ENCODE measurements at places on chromosomes 3 and 15.

- DNase-seq, result peak; percentile 4
These were observed 407.4 kb downstream of the RSL24D1 start for GRCh38 chr15:54789376-54789775.

- peak; percentile 29 for DNase-seq
These were observed 103.5 kb downstream of the CD47 start for GRCh38 chr3:107987036-107987939.

DNA sequence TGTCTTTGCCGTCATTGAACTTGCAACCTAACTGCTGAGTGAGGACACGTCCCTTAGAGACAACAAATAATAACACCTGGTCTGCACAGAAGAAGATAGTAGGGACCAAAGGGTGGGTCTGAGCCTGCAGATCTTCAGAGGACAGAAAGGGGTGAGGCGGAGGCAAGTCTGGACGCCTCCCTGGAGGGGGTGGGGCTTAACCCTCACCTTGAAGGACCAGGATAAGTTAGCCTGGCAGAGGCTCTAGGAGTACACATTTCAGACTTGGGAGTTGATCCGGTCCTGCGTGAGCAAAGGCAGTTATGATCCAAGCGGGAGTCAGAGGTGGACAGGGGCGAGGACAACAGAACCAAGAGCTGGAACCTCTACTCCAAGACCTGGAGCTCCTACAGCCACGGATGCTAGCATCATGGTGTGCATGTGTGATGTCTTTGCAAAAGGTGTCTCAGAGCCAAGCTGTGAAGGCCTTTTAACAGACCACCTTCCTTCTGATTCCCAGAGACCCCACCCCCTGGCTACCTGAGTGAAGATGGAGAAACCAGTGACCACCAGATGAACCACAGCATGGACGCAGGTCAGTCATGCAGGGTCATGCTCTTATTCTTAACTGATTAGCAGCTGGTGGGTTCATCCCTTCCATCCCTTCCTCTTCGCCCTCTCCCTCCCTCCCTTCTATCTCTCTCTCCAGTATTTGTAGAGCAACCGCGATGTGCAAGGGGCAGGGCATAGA lies 88.0 kb downstream of the AAGAB start:
- no peak for DNase-seq

GRCh38 chr3:3107858-3108257 lies 2.3 kb downstream of the IL5RA start:
- no peak for DNase-seq

GRCh38 chr3:118641608-118642007 lies 393.0 kb downstream of the IGSF11 start:
- DNase-seq, result no peak

- DNase-seq, result no peak
These were observed 84.1 kb downstream of the ST6GAL1 start for GRCh38 chr3:187014417-187014864.

DNA sequence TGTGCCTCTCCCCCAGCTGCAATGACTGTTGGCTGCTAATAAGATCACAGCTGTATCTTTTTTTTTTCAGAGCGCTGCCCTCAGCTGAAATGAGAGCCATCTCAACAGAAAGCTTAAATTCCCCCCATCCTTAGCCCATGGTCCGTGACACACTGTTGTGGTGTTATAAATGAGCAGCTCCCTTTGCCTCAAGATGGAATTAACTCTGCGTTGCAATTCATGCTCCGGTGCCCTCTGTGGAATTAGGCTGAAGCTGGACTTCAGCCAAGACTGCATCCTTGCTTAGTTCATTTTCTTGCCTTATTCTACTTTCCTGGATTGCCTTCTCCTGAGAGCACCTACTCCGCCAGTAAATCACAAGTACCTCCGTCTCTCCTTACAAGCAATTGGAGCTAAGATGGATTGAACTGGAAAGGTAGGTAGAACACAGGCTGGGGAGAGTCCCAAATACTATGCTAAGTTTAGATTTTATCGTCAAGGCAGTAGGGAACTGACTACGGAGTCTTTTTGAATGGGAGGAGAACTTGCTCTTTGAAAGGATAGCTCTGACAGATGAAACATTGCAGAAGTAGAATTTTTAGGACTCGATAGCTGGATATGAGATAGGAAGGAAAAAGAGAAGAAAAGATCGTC lies 39.0 kb upstream of the THRB start:
- DNase-seq, result no peak

GRCh38 chr3:150744041-150744918 lies 18.7 kb downstream of the SIAH2 start:
- DNase-seq, result no peak

DNA sequence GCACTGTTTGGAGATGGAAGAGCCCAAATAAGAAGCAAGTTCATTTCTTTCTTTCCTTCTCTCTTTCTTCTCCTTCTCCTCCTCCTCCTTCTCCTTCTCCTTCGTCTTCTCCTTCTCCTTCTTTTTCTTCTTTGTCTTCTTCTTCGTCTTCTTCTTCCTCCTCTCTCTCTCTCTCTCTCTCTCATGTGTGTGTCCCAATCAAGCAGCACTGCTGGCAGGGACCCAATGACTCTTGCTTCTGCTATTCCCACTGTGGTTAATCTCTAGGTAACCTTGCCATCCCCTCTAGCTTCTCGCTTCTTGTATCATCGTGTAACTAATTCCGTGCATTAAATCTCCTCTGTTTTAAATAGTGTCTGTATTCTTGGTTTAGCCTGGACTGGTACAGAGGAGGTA lies 26.1 kb upstream of the ZNF280D start:
- no peak for DNase-seq

- no peak for DNase-seq
These were observed 60.0 kb downstream of the NR1I2 start for GRCh38 chr3:119841808-119842471.

GRCh38 chr15:73932381-73933191 lies 6.3 kb downstream of the LOXL1 start:
- DNase-seq, result no peak

GRCh38 chr15:56967336-56967735 lies 48.9 kb downstream of the TCF12 start:
- no peak for DNase-seq

DNA sequence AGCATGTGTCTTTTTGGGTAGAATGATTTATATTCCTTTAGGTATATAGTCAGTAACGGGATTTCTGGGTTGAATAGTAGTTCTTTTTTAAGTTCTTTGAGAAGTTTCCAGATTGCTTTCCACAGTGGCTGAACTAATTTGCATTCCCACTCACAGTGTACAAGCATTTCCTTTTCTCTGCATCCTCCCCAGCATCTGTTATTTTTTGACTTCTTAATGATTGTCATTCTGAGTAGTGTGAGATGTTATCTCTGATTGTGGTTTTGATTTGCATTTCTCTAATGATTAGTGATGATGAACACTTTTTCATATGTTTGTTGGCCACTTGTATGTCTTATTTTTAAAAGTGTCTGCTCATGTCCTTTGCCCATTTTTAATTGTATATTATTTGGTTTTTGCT lies 337.6 kb downstream of the EFHB start:
- no peak for DNase-seq

GRCh38 chr3:159151130-159151529 lies 349.3 kb downstream of the MFSD1 start:
- no peak for DNase-seq

DNA sequence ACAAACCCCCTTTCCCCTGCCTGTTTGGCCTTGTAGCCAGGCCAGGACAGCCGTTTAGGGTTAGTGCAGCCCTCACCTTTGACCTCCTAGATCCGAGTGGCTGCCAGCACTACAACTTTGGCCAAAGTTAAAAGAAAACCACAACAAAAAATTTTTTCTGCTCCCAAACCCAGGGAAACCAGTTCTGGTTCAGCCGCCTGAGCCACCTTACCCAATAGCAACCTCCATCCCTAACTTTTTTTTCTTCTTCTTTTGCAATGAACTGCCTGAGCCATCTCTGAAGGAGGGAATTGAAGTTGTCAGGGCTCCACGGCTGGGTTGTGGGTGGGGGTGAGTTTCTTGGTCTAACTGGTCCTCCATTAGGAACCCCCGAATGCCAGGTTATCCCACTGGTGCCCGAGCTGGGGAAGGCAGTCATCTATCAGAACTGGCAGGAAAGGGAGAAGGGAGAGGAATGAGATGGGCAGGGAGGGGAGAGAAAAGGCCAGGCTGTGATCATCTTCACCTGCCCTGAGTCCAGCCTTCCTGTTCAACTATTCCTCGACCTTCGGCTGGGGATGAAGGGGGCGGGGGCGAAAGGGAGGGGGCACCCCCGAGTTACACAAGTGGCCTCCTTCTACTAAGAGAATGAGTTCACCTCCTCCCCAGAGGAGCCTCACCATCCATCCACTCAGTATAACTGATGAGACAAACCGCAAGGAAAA lies 6.2 kb upstream of the NR2F2 start:
- no peak for DNase-seq

GRCh38 chr15:56964182-56964581 lies 45.7 kb downstream of the TCF12 start:
- no peak for DNase-seq

GRCh38 chr3:191412759-191413158 lies 48.2 kb upstream of the PYDC2 start:
- no peak for DNase-seq

GRCh38 chr3:107739227-107739626 lies 216.5 kb downstream of the BBX start:
- DNase-seq, result no peak

GRCh38 chr15:72047020-72047419 lies 70.9 kb downstream of the MYO9A start:
- DNase-seq, result no peak

GRCh38 chr15:42919308-42919707 lies 1.3 kb downstream of the TTBK2 start:
- no peak for DNase-seq

DNA sequence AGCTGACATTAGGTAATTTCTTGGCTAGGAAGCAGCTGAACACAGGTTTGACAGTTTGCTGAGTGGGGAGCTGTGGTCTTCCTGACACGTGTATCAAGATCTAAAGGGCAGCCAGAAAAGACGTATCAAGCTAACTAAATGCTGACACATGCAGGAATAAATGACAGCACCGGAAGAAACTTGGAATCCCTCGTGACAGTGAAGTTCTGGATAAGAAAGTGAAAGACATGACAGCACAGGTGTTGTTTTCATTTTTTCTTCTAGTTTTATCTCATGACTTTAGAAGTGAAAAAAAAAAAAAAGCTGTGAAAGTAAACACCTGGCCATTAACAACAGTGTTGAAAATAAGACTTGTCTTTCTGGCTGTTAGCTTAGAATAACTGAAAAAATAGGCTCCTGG lies 48.7 kb downstream of the FGF7 start:
- no peak for DNase-seq

GRCh38 chr15:26790118-26790517 lies 17.3 kb upstream of the GABRB3 start:
- no peak for DNase-seq

GRCh38 chr3:55446850-55447249 lies 40.3 kb downstream of the WNT5A start:
- no peak for DNase-seq

DNA sequence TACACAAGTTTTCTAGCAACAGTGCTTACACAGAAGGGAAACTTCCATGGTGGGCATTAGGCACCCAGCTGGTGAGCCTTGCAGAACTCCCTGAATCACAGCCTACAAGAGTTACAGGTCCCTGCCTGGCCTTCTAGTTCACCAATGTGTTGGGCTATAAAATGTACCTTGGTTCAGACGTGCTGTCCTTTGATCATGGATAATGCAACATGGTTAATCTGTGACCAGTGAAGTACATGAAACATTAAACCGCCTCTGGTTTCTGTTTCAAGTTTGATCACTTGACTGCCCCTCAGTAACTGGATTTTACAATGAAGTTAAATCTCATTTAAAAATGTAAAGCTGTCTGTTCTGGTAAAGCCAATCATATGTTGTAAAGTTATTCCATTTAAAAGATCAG lies 51.8 kb downstream of the FMN1 start:
- DNase-seq, result no peak

GRCh38 chr15:63953524-63953923 lies 92.8 kb downstream of the DAPK2 start:
- no peak for DNase-seq

- no peak for DNase-seq
These were observed 28.7 kb upstream of the GBE1 start for GRCh38 chr3:81790117-81790516.

DNA sequence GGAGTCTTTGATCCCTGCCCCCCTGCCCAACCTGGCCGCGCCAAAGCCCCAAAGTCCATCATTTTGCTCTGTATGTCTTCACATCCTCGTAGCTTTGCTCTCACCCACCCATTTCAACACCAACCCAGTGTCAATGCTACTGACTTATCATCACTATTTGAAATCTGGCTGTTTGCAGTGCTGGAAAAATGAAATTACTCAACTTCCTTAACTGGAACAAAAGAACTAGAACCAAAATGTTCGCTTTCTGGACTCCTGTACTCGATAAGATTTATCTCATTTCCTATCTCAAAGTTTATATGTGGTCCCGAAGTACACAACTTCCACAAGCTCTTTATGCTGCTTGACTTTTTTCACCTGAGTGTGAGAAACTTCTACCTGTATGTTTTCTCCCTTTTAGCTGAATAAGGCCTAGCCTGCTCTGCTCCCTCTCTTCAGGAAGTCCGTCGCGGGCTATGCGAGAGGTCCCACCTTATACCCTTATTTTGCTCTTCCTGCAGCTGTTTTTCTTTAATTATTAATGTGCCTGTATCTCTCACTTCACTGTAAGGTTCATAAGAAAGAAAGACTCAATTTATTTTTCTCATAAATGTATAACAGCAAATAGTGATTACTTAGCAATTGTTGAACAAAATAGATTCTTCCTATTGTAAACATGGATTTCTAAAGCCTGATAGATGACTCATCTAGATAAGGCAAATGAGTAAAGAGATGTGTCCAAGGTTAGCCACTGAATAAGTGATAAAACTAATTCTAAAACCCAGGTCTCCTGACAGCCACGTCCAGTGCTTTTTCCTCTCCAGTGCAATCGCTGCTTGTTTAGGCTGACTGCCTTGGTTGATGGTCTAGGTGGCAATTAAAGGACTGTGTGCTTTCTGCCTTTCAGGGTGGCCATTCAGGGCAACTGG lies 464.1 kb upstream of the TPRG1 start:
- DNase-seq, result no peak

GRCh38 chr3:122343654-122344053 lies 18.6 kb downstream of the CSTA start:
- DNase-seq, result no peak

GRCh38 chr15:39869254-39869653 lies 50.8 kb downstream of the GPR176 start:
- no peak for DNase-seq

- DNase-seq, result no peak
These were observed 24.6 kb downstream of the MEIS2 start for GRCh38 chr15:37075777-37076176.

- no peak for DNase-seq
These were observed 22.7 kb downstream of the CYP19A1 start for GRCh38 chr15:51315726-51316125.

- DNase-seq, result no peak
These were observed 26.9 kb downstream of the MAP1A start for GRCh38 chr15:43544266-43544665.
